ENCODE measurements at places on chromosomes 16 and 17. TPM values are rescaled to one million over a fixed set of nuclear protein-coding genes. Genes with fewer than 3 reads are reported as not detected.

Gene PLEKHM1
- 33.9 TPM for total RNA-seq

Gene KRT39
- under 0.01 TPM for total RNA-seq

Gene NRN1L
- 0.27 TPM for total RNA-seq

Gene ITGAL
- total RNA-seq: 29.4 TPM

Gene ANKS4B
- total RNA-seq: not detected

Gene KRTAP2-3
- not detected for total RNA-seq

Gene ITGAX
- total RNA-seq: 18.6 TPM

Gene SLFN11
- 45.8 TPM for total RNA-seq

Gene CSH2
- total RNA-seq: not detected

Gene HS3ST2
- total RNA-seq: not detected

Gene RTN4RL1
- 1.6 TPM for total RNA-seq

Gene TLCD3B
- total RNA-seq: 0.54 TPM

Gene DNAH17
- total RNA-seq: under 0.01 TPM

Gene PABPN1L
- 0.54 TPM for total RNA-seq

Gene LRRC37A
- 15.3 TPM for total RNA-seq

Gene SEPTIN12
- total RNA-seq: not detected

Gene MRPL38
- 48.7 TPM for total RNA-seq

Gene ACBD4
- 13.2 TPM for total RNA-seq

Gene C16orf89
- not detected for total RNA-seq

Gene KRTAP4-9
- total RNA-seq: under 0.01 TPM

Gene SSTR5
- total RNA-seq: not detected

Gene CDRT15
- total RNA-seq: not detected

Gene UBE2O
- total RNA-seq: 46.3 TPM

Gene ACSM2A
- not detected for total RNA-seq

Gene ST6GALNAC1
- 1.6 TPM for total RNA-seq

Gene PRR11
- total RNA-seq: 2.4 TPM

Gene MYADML2
- not detected for total RNA-seq

Gene SLC52A1
- total RNA-seq: not detected

Gene LGALS9C
- 0.27 TPM for total RNA-seq

Gene COX11
- total RNA-seq: 74.3 TPM

Gene KCNH6
- total RNA-seq: not detected

Gene ITGA2B
- total RNA-seq: 80.8 TPM

Gene CD300E
- 0.54 TPM for total RNA-seq
